ENCODE measurements at places on chromosomes 12 and 14. TPM values are rescaled to one million over a fixed set of nuclear protein-coding genes. Genes with fewer than 3 reads are reported as not detected.

Gene NKX2-1
- total RNA-seq, result not detected

Gene CMA1
- total RNA-seq, result not detected

Gene KCNK10
- total RNA-seq, result 11.0 TPM

Gene P3H3
- total RNA-seq, result 14.1 TPM

- no peak overlapping the region for H3K4me3 ChIP-seq
- no peaks in the 10 kb centered on the region for H3K4me1 ChIP-seq
- no peaks in the 10 kb centered on the region for H3K27me3 ChIP-seq
- peaks cover 29% of the 10 kb centered on the region for H3K36me3 ChIP-seq
- H3K27ac ChIP-seq, result no peak overlapping the region
- DNase-seq, result no peak
These were observed 17.9 kb downstream of the SNAPC1 start for GRCh38 chr14:61780125-61780524.

GRCh38 chr12:104505095-104505818 is 48.5 kb downstream of the CHST11 start:
- H3K27me3 ChIP-seq, result no peaks in the 10 kb centered on the region
- H3K4me3 ChIP-seq, result no peak overlapping the region
- H3K36me3 ChIP-seq, result no peaks in the 10 kb centered on the region
- no peak for DNase-seq
- peaks cover 18% of the 10 kb centered on the region for H3K4me1 ChIP-seq

DNA sequence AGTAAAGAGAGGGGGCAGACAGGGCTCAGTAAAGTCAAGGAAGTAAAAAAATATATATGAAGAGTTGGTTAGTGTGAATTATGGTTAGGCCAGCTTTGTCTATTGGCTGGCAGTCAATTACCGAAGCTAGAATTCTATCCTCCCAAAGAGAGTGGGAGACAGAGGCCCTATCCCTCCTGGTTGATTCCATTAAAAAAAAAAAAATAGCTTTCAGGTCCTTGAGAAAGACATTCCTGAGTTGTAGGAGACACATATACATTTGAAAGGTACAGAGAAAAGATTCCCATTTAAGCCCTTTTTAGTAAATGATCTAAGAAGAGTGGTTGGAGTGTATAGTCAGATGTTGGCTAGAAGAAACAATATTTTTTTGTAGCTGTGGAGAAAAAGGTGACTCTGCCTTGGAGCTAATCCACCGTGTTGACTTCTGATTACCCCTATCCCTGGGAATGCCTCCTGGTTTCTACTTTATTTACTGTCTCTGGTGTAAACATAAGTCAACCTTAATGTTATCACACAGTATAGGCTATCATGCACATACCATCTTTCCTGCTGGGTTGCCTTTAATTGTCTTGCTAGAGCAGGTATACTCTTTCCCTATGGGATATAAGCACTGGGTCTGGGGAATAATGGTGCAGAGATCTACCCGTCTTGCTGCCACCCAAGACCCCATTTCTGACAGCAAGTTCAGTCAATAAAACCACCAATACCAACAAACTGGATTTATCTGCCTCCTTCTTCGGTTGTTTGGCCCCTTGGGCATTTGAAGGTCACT is 859.9 kb upstream of the ATXN7L3B start:
- H3K4me3 ChIP-seq, result no peak overlapping the region
- no peaks in the 10 kb centered on the region for H3K4me1 ChIP-seq
- no peak for DNase-seq
- no peak overlapping the region for H3K27ac ChIP-seq
- H3K27me3 ChIP-seq, result no peaks in the 10 kb centered on the region

- peak overlapping the region; percentile 98 for H3K27ac ChIP-seq
- peak overlapping the region; percentile 22 for H3K4me3 ChIP-seq
- peak; percentile 91 for DNase-seq
- peaks cover 46% of the 10 kb centered on the region for H3K4me1 ChIP-seq
- H3K27me3 ChIP-seq, result no peaks in the 10 kb centered on the region
These were observed 308.7 kb downstream of the SOX5 start for GRCh38 chr12:23640754-23641153.

- no peak for DNase-seq
- no peak overlapping the region for H3K4me3 ChIP-seq
- no peak overlapping the region for H3K27ac ChIP-seq
- H3K27me3 ChIP-seq, result peaks cover 22% of the 10 kb centered on the region
- H3K36me3 ChIP-seq, result no peaks in the 10 kb centered on the region
These were observed 15.8 kb upstream of the DTX1 start for GRCh38 chr12:113040722-113041171.

DNA sequence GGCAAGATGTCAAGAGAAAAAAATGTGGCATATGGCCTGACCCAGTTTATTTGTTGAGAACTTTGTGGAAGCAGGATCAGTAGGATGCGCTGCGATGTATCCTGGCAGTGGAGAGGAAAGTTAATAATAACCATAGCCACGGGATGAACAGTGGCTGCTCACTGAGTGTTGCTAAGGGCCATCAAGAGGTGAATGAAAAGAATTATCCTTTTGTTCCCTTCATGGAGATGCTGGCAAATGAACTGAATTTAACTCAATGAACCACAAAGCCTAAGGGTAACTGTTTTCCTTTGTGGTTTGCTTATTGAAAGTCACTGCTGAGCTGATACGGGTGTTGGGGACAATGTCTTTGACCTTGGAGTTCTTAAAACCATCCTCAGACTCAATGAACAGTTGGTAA is 476.5 kb downstream of the APAF1 start:
- H3K4me1 ChIP-seq, result no peaks in the 10 kb centered on the region
- H3K36me3 ChIP-seq, result no peaks in the 10 kb centered on the region
- no peak overlapping the region for H3K27ac ChIP-seq
- no peak for DNase-seq
- no peak overlapping the region for H3K4me3 ChIP-seq
- H3K27me3 ChIP-seq, result no peaks in the 10 kb centered on the region

- H3K36me3 ChIP-seq, result no peaks in the 10 kb centered on the region
- H3K4me1 ChIP-seq, result peaks cover 28% of the 10 kb centered on the region
- H3K27me3 ChIP-seq, result no peaks in the 10 kb centered on the region
- DNase-seq, result no peak
- H3K4me3 ChIP-seq, result peak overlapping the region; percentile 63
- H3K27ac ChIP-seq, result no peak overlapping the region
These were observed 1.6 kb downstream of the NAB2 start for GRCh38 chr12:57090490-57090889.

DNA sequence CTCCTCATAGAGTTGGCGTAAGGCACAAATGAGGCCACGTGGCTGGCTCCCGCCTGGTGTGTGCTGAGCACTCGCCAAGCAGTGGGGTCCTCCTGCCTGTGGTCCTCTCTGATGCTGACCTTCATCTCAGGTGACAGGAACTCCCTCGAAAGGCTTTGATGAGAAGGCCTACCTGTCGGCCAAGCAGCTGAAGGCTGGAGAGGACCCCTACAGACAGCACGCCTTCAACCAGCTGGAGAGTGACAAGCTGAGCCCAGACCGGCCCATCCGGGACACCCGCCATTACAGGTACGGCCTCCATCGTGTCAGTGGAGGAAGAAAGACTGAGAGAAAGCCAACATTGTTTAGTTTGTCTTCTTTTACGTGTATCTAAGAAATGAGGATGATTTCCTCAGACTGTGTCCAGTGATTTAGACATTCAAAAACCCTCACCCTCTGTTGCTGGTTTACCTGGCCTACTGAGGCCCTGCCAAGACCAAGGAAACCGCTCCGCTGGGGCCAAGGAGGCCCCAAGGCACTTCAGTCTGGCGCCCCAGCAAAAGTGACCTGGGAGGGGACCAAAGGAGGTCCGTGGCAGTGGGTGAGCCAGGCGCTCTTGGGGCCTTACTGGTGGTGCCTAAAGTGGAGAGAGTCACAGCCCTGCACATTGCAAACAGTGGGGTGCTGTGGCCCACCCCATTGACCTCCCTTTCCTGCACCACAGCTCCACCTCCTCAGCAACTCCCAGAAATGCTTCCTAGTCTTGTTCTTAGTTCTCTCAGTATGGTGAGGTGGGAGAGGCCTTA is 60.8 kb downstream of the GALNT16 start:
- DNase-seq, result no peak
- no peak overlapping the region for H3K27ac ChIP-seq
- H3K4me1 ChIP-seq, result peaks cover 9% of the 10 kb centered on the region

DNA sequence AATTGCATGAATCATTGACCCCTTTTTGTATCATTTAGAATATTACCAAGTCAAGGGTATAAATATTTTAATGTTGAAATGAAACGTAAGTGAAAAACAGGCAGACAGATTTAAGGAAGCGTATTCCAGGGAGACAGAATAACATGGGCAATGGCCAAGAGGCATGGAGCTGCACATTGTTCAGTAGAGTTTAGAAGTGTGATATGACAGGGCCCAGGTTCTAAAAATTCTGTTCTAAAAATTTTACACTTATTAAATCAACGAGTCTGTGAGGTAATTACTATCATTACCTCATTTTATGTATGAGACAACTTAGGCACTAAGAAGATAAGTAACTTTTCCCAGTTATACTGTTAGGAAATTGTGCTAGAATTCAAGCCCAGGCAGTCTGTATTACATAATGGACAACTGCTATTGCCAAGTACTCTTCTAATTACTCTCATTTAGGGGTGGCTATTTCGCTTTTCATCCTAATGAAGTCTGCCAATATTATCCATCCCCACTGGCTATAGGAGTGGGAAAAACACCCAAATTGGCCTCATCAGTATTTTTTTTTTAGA is 103.2 kb upstream of the NAV3 start:
- H3K27me3 ChIP-seq, result no peaks in the 10 kb centered on the region
- H3K4me1 ChIP-seq, result no peaks in the 10 kb centered on the region
- no peak for DNase-seq
- H3K36me3 ChIP-seq, result no peaks in the 10 kb centered on the region
- no peak overlapping the region for H3K27ac ChIP-seq

All from neural progenitor cell (in vitro differentiated cells).